ENCODE measurements at places on chromosomes 2 and 18. TPM values are rescaled to one million over a fixed set of nuclear protein-coding genes. Genes with fewer than 3 reads are reported as not detected.

Gene PTPRM
- 108 TPM for polyA plus RNA-seq

Gene IL18R1
- 3.3 TPM for polyA plus RNA-seq

GRCh38 chr18:8114480-8114879 lies 494.8 kb upstream of the RAB12 start:
- no peak for DNase-seq

DNA sequence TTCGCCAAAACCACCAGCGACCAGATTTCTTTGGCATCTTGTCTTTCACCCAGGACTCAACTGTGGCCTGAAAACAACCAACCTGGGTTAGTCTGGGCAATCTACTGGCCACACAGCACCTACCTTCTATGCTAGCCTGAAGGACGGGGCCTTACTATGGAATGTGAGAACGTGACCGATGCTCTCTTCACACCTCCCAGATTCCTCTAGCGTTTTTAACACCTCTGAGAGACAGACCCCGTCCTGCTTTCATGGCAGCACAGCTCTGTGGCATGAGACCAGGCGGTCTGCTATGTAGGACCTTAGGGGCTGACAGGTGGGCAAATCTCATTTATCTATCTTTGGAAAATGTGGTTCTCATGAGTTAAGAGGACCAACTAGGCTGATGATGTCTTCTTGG lies 80.9 kb downstream of the EMILIN2 start:
- no peak for DNase-seq

Gene RASGRP3
- polyA plus RNA-seq, result 15.7 TPM

GRCh38 chr2:181573140-181573736 lies 83.7 kb downstream of the CERKL start:
- DNase-seq, result no peak

Gene PROC
- 4.9 TPM for polyA plus RNA-seq

Gene DIPK1C
- 0.27 TPM for polyA plus RNA-seq

Gene IL1B
- 3.1 TPM for polyA plus RNA-seq

Gene LIMS1
- polyA plus RNA-seq, result 54.2 TPM

Gene CLASP1
- 39.1 TPM for polyA plus RNA-seq

Data from left renal cortex interstitium (tissue), 4 donors.